Right kidney (tissue), 9 donors: ENCODE measurements at places on chromosomes 11 and 22.

- DNase-seq = no peak
Measured at GRCh38 chr11:42422090-42422489, 889.7 kb upstream of the API5 start.

DNA sequence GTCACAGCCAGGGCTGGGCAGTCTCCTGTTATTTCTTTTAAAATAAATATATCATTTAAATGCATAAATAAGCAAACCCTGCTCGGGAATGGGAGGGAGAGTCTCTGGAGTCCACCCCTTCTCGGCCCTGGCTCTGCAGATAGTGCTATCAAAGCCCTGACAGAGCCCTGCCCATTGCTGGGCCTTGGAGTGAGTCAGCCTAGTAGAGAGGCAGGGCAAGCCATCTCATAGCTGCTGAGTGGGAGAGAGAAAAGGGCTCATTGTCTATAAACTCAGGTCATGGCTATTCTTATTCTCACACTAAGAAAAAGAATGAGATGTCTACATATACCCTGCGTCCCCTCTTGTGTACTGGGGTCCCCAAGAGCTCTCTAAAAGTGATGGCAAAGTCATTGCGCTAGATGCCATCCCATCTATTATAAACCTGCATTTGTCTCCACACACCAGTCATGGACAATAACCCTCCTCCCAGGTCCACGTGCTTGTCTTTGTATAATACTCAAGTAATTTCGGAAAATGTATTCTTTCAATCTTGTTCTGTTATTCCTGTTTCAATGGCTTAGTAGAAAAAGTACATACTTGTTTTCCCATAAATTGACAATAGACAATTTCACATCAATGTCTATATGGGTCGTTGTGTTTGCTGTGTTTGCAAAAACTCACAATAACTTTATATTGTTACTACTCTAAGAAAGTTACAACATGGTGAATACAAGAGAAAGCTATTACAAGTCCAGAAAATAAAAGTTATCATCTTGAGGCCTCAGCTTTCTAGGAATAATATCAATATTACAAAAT, 13.4 kb downstream of the OR51B4 start:
- DNase-seq = no peak

DNA sequence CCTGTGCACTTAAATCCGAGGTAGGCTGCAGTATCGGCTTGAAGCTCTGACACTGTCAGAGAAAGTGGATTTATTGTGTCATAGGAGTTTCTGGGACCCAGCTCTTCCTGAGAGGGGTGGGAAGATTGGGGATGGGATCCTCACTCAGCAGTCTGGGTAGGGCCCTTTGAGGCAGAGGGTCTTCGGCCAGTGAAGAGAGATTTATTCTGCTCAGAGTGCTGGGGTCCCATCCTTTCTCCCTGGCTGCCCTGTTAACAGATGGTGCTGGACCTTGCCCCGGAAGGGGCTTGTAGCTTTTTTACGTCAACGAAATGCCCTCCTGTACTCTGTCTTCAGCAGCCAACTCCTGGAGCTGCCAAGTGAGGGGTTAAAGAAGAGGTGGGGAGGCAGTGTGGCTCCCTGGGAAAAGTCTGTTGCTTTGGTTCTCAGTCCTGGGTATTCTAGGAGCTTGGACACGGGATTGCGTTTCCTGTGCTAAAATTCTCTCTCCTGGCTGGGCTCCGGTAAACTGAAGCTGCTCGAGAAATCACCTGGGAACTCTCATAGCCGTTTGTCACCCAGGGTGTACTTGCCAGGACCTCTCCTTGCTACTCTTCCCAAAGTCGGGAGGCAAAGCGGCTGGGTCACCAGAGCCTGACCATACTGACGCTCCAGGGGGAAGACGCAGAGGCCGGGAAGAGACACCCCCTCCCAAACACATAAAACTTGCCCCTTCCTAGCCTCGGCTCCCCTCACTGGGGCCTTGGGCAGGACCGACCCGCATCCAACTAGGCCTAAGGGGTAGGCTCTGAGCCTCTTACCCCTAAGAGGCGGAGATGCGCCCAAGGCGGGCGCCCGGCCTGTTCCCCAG, 806 bp upstream of the SMDT1 start:
- DNase-seq = no peak

- no peak for DNase-seq
Measured at GRCh38 chr11:6813656-6814055, 14.2 kb upstream of the OR6A2 start.

- no peak for DNase-seq
Measured at GRCh38 chr11:8362899-8363298, 99.2 kb upstream of the LMO1 start.

- DNase-seq = no peak
Measured at GRCh38 chr11:1483445-1483961, 3.1 kb downstream of the MOB2 start.

DNA sequence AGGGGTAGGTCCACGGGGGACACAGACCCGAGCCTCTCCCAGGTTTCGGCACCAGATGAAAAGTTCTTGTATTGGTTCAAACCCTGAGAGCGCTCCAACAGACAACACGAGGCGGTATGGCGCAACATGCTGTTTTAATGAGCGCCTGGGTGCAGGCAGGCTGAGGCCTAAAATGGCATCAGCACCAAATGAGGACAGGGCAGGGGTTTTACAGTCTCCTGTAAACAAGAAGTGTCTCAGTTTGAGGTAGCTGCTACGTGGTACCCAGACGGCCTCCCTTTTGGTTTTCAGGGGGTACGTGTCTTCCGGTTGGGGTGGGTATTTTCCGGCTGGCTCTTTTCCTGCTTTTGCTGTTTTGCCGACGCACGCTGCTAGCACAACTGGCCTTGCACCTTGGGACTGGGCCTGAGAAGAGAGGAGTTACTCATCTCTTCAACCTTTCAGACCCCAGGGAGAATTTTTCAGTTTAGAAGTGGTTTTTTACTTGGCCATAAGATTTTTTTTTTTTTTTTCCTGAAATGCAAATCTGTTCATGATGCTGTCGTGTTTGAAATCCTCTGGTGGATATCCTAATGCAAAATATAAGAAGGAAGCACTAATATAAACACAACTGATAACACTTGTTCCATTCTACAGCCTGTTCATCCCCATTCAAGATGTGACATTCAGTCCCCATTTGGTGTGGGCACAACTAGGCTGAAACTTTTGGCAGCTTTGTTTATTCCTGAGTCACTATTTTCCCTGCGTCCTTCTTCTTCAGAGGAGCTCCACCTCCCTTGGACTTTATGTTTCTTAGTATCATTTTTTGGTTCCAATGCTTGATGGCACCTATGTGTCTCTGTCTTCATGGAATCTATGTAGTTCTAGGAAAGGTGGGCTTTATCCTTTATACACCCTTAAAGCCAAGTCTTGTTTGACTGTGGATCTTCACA, 6.5 kb downstream of the PPFIBP2 start:
- no peak for DNase-seq

- peak; percentile 62 for DNase-seq
Measured at GRCh38 chr11:121929581-121929980, 186.4 kb downstream of the BLID start.

DNA sequence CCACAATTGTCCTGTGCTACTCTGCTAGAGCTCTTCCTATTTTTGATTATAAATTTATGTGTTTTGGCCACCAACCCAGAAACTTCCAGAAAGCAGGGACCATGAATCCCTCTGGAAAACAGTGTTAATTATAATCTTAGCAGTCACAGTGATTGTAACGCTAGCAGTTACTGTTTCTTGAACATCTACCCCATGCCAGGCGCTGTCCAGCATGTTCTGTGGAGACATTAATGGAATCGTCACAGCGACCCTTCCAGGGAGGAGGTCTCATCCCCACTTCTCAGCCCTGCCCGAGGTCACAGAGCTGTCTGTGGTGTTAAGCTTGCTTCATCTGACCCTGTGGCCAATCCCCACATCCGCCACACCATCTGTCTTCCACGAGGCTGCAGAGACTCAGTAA, 13.9 kb upstream of the PNPLA5 start:
- no peak for DNase-seq

- no peak for DNase-seq
Measured at GRCh38 chr22:48885919-48886305, 941.8 kb downstream of the BRD1 start.

DNA sequence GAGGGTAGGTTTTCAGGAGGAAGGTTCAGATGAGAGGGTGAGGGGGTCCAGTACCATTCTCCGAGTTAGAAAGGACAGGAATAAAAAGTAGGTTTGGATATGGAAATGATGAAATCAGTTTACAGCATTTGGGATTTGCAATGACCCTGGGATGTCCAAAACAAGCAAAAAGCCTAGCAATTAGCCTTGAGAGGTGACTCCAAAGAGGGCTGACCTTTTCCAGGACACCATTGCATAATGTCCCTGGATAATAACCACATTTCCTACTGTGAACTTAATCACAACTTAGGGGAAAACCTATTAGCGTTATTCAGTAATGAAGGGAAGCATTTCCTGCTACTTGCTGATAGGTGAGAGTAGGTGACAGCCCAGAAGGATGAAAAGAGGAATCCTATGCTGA, 101.4 kb upstream of the ARHGAP42 start:
- no peak for DNase-seq

DNA sequence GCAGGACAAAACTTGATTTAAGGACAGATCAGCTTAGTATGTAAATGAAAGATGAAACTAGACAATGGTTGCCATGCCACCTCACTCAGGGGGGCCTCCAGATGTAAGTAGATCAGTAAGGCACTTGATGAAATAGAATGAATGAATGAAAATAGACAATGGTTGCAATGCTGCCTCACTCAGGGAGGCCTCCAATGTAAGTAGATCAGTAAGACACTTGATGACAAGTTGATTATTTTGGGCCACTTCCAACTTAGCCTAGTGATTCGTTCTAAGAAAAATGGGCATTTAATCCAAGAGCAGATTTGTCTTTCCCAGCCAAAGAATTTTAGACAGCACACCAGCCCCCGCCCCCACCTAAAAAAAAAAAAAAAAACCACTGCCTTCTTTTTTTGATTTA, 19.2 kb upstream of the SLC5A12 start:
- no peak for DNase-seq

DNA sequence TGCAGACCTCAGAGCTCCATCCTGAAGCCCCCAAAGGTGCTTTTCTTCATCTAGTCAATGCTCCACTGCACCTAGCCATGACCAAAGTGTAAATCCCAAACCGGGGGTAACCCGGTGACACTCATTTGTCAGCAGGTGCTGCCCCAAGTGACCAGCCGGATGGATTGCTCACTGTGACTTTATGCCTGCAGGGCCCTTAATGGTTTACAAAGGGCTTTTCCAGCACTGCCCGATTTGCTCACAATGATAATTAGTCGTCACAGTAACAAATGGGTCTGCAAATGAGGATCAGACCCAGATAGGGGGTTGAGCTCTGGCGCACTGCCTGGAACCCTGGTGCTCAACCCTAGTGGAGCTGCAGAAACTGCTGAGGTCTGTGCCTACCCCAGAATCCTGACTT, 45.7 kb upstream of the CD5 start:
- DNase-seq = no peak

DNA sequence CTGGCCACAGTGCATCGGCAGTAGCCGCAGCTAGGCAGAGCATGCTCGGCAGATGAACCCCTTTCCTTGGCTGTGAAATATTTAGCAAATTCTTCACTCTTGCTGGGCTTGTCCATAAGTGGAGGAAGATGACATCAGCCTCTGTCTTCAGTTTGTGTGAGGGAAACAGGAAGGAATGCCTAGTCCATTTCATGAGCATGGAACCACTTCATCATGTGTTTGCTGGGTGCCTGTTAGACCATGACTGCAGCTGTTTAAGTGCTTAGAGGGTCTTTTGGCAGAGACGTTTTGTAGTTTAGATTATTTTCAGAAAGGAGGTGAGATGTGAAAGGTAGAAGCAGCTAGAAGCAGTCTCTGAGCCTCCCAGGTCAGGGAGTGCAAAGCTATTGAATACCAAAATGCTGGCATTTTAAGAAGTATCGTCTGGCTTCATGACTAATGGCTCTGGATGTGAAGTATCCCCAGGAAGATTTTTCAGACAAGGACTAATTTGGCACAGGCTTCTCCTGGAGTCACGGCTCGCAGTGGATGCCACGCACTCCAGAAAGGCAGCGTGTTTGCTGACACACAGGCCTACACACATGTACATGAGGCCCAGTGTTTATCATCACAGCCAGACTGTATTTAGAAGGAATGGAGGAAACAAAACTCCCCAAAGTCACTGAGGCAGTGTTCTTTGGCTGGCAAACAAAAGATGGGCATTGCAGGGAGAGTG, 43.1 kb upstream of the GRAMD1B start:
- no peak for DNase-seq

- no peak for DNase-seq
Measured at GRCh38 chr11:5069272-5069671, at the start of gene OR52E1. OR52E1 (plus strand) TSS chr11:5069572.

DNA sequence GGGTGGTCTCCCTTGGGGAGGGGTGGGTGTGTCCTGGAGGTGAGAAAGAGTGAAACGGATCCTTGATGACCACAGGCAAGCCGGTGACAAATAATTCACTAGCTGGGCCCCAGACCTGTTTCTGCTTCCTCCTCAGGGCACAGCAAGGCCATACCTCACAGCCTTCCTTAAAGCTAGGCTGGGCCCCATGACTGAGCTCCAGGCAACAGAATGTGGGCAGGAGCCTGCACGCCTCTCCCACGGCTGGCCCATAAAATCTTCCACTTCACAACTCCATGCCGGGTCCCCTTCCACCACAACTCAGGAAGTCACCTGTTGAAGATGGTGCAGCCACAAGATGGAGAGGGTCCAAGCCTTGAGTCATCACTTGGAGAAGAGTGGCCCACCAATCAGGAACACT, 23.9 kb downstream of the SLC22A12 start:
- DNase-seq = no peak

DNA sequence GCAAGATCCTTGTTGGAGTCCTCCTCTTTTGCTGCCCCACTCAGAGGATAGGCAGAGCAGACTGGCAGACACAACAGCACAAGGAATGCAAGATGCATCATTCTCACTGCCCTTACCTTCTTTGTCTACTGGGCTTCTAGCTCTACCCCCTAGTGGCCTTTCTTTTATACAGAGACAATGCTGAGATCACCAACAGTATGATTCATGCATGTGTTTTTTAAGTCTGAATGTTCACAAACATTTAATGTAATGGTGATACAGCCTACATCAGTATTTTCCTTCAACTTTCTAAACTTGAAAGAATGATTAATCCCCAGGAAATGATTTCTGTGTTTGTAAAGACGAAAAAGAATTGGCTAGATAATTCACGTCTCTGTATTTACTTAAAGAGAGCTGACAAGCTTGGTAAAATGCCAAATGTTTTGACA, at the start of gene MMP10:
MMP10 (minus strand) TSS at position 138 of the 428 bp plus-strand sequence; CDS start at position 101, 37 bp downstream.
- no peak for DNase-seq

DNA sequence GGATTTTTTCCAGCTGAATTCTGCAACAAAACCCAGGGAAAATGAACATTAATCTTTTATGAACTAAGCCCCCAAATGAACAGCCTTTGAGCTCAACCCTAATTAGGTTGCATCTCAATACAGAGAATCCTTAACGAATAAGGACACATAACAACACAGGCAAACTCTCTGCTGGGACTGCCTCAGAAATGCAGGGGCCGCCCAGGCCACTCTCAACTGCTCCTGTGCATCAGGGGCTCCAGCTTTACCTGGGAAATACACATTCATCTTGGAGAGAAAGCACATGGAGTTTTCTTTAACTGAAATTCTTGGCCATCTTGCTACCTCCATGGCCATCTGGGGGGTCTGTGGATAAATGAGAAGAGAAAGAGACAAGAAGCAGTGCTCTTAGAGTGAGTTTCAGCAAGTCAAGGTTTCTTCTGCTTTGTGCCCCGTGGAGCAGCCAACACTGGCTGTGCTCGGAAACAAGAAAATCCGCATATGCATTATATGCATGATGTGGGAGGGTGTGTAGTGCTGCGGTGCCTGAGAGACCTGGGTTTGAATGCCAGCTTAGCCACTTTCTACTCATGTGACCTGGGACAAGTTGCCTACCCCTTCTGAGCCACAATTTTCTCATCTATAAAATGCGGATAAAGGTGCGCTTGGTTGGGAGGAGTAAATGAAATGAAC, 81.9 kb upstream of the RCN1 start:
- no peak for DNase-seq

- no peak for DNase-seq
Measured at GRCh38 chr22:24986816-24987215, 34.3 kb downstream of the KIAA1671 start.
